Stimulated activated CD4-positive, alpha-beta T cell treated with anti-CD3 and anti-CD28 coated beads, Interleukin-1b, Interleukin-23, amount 100 ng/mL, for 4 hours (primary cell): ENCODE measurements at places on chromosomes 6 and 20.

DNA sequence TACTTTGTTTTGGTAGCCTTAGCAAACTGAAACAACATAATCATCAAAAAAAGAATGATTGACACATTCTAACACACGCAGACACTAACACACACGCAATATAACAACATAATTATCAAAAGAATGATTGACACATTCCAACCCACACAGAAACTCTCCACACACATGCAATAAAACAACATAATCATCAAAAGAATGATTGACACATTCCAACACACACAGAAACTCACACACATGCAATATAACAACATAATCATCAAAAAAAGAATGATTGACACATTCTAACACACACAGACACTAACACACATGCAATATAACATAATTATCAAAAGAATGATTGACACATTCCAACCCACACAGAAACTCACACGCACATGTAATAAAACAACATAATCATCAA is 172.4 kb downstream of the THBS2 start:
- no peak for DNase-seq

- DNase-seq: no peak
Measured at GRCh38 chr6:121647905-121648304, 212.5 kb downstream of the GJA1 start.

GRCh38 chr6:18412644-18413043 is 25.5 kb downstream of the RNF144B start:
- no peak for DNase-seq

GRCh38 chr20:48983423-48984400 is 62.2 kb downstream of the ARFGEF2 start:
- DNase-seq: no peak

- no peak for DNase-seq
Measured at GRCh38 chr6:129842881-129843409, 18.2 kb downstream of the TMEM244 start.

DNA sequence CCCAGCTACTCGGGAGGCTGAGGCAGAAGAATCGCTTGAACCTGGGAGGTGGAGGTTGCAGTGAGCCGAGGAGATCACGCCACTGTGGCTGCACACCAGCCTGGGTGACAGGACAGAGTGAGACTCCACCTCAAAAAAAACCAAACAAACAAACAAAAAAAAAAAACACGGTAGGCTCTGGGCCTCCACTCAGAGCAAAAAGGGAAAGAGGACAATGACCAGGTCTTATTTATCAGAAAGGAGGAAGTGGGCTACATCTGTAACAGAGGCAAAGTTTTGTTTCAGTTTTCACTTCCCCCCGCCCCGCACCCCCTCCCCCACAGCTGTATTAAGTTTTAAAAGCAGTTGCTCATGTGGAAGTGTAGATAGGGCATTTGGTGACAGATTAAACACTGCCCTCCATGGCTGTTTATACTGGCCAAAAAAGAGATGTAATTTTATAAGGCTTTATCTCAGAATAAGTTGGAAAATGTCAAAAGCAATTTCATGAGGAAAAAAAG is 114.6 kb downstream of the RCAN2 start:
- no peak for DNase-seq

DNA sequence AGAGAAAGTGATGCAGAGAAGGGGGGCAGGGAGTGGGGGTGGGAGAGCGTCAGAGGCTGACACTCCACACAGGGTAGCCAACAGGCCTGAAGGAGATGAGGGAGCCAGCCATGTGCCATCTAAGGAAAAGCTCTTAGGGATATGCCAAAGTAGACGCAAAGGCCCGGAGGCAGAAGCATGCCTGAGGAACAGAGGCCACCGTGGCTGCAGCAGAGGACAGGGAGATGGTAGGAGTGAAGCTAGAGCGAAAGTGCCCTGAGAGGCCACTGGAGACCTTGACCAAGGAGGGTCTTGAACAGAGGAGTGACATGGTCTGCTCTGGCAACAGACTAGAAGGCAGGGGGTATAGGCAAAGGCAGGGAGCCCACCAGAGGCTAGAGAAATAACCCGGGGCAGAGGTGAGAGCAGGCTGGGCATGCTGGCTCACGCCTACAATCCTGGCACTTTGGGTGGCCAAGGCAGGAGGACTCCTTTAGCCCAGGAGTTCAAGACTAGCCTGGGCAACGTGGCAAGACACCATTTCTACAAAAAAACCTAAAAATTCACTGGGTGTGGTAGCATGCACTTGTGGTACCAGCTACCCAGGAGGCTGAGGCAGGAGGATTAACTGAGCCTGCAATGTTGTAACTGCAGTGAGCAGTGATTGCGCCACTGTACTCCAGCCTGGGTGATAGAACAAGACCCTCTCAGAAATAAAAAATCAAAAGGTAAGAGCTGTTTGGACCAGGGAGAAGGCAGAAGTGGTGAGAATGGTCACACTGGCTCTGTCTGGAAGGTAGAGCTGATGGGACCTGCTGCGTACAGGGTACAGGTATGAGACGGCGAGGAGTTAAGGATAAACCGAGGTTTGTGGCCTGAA is 6.3 kb downstream of the RRBP1 start:
- no peak for DNase-seq

DNA sequence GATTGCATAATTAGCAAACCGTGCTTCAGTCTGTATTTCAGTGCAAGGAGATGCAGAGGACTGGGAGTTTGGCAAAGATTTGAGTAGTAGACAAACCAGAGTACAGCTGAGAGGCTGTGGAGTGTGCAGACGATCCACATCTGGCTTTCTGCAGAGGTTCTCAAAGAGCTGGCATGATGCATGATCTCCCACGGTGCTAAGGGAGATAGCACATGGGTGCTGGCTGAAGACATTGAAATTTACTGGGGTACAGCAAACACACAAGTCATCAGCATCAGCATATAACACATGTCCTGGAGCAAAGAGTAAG is 79.0 kb upstream of the FAM184A start:
- no peak for DNase-seq

GRCh38 chr6:13094781-13095425 is 233.4 kb downstream of the TBC1D7 start:
- no peak for DNase-seq

DNA sequence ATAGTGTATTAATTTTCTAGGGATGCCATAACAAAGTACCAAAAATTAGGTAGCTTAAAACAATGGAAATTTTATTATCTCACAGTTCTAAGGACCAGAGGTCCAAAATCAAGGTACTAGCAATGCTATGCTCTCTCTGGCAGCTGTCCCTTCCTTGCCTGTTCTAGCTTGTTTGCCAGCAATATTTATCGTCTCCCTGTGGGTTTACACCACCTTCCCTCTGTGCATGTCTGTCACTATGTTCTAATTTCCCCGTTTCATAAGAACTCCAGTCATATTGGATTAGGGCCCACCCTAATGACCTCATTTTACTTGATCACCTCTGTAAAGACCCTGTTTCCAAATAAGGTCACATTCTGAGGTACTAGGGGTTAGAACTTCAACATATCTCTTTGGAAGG is 217.2 kb downstream of the IBTK start:
- no peak for DNase-seq

DNA sequence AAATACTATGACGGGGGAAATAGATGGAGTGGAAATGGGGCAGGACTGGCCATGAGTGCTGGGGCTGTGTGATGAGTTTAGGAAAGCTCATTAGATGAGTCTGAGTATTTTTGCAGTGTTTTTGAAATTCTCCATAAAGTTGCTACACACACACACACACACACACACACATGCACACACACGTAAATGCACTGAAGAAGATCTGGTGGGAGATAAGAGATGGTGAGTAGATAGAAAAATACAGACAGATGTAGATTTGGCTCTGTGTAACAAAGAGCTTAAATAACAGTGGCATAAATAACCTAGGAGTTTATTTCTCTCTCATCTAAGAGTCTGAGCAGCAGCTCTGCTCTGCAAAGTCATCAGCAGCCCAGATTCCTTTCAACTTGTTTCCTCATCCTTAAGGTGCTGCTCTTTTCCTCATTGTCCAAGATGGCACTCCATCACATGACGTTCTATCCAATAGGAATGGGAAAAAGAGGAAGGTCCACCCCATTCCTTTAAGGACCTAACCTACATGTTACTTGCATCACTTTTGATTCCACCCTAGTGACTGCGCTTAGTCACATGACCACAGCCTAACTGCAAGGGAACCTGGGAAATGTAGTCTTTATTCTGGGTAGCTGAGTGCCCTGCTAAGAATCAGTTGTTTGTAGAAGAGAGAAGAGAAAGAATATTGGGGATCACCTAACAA is 76.4 kb downstream of the EYA2 start:
- DNase-seq: no peak

DNA sequence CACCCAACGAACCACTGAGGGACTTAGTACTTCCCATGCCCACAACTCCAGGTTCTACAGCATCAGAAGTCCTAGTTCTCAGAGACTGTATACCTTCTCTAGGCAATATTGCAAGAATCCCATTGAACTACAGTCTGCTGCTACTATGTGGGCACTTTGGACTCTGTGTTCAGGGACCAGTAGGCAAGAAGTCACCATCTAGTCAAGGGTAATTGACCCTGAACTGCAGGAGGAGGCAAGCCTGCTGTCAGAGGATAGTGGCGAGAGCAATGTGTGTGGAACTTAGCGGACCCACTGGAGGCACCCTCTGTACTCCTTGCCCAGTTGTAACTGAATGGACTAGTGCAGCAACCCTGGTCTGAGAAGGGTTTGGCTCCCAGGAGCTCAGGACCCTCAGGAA is 15.7 kb downstream of the HEBP2 start:
- no peak for DNase-seq

DNA sequence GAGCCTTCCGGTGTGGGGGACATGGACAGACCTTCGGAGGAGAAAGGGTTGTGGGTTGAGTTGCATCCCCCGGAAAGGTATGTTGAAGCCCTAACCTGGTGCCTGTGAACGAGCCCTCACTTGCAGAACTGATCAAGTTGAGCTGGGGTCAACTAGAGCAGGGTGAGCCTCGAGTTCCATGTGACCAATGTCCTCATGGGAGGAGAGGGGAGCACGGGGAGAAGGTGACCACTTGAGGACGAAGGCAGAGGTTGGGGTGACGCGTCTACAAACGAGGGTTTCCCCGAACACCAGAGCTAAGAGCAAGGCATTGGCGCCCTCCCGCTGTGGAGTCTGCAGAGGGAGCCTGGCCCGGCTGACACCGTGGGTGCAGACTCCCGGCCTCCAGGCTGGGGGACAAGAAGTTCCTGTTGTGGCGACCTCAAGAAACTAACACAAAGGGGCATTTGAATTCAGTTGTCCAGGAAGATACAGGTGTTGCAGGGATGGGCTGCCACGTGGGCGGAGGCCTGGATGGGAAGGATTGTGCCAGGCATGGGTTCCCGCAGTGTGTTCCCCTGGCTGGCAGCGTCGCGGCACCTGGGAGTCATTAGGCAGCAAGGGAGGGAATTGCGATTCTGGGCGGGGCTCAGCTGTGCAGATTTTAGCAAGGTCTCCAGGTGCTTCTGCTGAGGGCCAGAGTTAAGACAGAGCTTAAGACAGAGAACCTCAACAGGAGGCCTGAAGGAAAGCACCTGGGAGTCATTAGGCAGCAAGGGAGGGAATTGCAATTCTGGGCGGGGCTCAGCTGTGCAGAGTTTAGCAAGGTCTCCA is 20.4 kb upstream of the UNC93A start:
- no peak for DNase-seq

DNA sequence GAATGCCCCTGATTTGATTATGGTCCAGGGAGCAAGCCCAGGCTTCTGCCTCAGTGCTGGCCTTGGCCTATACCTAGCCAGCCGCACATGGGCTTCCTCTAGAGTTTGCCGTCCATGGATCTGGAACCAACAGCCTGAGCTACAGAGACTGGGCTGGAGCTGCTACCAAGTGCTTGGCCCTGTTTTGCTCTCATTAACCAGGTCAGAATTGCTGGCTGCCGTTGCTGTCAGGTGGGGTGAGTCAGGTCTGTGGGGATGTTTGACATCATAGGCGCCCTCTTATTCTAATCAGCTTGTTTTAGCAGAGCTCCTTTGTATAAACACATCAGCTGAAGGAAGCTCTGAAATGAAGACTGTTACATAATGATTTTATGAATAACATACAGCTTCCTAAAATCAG is 83.1 kb upstream of the PHACTR2 start:
- DNase-seq: no peak

DNA sequence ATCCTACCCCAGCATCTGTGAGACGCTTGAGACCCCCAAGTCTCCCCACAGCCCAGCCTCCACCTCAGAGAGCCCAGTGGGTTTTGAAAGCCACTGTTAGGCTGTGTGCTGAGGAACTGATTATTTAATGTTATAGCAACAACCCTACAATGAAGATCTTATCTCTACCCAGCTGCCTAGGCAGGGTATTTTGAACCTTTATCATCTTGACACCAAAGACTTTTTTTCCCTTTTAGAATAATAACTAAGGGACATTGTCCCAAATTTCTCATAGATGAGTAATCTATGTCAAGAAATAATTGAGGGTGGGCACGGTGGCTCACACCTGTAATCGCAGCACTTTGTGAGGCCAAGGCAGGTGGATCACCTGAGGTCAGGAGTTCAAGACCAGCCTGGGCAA is 26.2 kb downstream of the HM13 start:
- DNase-seq: no peak

- no peak for DNase-seq
Measured at GRCh38 chr6:101397199-101397598, 3.7 kb downstream of the GRIK2 start.

GRCh38 chr6:63503199-63503598 is 69.1 kb upstream of the LOC128125822 start:
- DNase-seq: no peak

DNA sequence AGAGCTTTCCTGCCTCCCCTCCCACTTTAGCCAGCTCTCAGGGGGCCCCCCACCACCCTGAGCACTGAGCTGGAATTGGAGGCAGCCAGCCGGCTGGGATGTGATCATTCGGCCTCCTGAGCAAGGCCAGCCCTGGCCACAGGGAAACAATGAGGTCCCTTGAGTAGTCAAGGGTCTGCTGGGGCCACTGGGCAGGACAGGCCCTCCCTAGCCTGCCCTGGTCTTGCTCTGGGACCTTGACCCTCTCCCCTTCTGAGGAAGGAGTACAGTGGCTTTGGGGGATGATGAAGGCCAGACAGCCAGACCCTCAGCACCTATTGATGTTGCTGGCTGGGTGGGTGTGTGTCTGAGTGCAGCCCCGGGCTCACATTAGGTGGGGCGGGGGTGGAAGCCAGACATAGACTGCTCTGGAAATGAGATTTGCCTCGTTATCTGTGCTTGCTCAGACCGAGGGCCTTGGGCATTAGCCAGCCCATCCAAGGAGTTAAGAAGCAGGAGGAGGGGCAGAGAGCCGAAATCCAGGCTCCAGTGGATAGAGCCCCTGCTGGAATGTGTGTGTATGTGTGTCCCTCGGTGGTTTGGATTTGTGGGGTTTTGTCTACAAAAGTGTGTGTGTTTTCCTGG is 21.3 kb downstream of the CD40 start:
- no peak for DNase-seq

- DNase-seq: no peak
Measured at GRCh38 chr6:129844118-129844891, 16.8 kb downstream of the TMEM244 start.
